ENCODE measurements at places on chromosomes 1 and 21.

GRCh38 chr1:245956225-245956624, 550.9 kb downstream of the SMYD3 start:
- DNase-seq = no peak

DNA sequence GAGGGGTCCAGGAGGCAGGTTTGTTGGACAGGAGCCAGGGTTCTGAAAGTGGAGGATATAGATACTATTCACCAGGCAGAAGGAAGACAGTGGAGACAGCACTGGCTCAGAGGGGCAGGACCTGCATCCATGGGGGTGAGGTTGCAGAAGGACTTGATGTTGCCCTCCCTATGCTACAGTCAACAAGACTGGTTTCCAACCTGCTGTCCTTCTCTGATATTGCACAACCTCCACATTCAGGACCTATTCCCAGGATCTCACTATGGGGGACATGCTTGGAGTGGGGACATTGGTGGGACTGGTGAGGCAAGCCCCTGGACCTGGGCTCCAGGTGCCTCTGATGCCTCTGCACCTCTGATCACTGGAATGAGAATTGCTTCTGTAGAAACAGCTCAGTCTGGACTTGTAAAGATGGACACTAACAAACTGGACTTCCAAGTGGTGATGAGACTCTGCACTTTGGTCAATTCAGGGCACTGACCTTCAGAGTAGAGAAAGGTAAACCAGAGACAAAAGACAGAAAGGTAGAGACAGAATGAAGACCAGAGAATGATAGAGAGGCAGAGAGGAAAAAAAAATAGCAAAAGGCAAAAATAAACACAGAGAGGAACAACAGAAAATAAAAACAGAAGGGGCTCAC, 1.6 kb downstream of the SMCP start:
- no peak for DNase-seq

GRCh38 chr1:108785264-108785663, 38.8 kb downstream of the STXBP3 start:
- DNase-seq = no peak

DNA sequence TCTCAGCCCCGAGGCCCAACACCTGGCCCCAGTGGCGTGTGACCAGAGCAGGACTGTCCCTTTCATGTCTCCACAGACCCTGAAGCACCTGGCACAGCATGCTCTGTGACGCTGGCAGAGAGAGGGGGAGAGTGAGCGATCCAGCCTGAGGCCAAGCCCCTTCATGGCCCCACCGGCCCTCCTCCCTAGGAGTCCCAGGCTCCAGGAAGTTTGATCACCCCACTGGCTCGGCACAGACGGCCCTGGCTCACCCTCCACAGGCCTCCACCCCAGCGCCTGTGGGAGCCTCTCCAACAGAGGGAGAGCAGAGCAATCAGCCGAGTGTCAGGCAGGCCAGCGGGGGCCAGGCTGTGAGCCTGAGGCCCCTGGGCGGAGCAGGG, 11.0 kb downstream of the SH3BGRL3 start:
- no peak for DNase-seq

DNA sequence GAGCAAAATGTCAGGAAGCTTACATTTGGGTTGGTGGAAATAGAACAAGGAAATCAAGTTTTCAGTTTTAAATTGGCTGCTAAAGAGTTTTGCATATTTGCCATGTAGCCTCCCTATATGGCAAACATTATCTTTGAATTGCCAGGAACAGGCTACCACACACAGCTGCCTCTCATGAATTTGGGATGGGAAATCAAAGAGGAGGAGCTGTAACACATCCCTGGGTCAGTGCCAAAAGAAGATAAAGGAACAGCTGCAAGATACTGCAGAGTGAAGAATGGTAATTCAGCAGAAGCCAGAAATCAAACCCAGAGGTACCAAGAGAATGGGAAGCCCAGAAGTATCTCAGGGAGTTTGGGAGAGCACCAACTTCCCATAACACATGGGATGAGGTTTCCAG, 18.6 kb upstream of the RASAL2 start:
- DNase-seq = no peak

DNA sequence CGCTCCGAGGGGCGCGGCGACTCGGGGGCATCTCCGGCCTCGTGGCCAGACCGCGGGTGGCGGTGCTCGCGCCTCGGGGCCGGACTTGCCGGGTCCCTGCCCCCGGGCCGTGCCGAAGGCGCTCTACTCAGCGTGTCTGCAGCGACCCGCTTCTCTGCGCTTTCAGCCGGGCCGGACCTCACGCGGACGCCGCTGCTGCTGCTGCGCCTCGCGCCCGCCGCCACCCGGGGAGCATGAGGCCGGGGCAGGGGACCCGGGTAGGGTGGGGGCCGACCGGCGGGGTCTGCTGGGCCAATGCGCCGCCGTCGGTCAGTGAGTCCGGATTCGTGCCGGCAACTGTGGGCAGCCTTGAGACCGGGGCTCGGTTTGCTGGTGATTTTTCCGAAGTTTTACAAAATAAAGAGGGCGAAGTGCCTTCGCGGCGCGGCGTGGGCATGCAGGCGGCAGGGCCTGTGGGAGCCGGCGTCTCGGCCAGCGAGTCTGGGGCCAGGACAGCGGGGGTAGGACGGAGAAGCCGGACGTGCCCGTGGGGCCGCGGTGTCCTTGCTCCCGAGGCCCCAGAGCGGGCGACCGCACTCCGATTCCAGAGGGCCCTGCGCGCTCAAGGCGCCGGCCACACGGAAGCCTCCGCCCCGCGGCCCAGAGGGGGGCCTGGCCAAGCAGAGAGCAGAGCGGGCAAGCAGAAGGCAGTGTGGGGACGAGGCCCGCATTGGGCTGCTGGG, 749 bp downstream of the FAM163A start:
- DNase-seq = no peak

- DNase-seq = no peak
These were observed 446.0 kb downstream of the PTPRU start for GRCh38 chr1:29682171-29682918.

- no peak for DNase-seq
These were observed 94.7 kb upstream of the ERRFI1 start for GRCh38 chr1:8120693-8121260.

DNA sequence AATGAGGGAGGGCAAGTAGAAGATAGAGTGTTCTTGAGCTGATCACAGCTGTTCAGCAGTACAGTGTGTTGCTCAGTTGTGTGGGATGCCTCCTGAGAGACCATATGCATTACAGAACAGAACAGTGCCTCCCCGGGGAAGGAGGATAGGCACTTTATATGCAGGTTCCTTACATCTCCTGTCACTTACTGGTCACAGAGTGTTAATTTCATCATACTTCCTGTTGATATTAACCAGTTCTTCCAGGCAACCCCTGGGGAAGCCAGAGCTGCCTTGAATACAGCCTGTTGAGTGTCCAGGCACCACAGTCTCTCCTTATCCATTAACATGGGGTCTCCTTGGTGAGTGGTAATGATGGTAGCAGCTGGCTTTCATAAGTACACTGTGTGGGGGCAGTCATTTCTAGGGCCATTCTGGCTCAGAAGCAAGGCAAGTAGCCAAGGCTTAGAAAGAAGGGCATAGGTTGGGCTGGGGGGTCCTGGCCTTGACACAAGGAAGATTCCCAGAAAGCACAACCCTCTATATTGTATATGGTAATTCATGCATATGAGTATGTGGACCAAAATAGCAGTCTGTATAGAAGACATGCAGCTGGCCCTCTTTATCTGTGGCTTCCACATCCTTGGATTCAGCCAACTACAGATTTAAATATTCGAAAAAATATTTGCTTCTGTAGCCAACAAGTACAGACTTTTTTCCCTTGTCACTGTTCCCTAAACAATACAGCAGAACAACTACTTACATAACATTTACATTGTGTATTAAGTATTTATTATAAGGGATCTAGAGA, 142.4 kb downstream of the ZP4 start:
- DNase-seq = no peak

DNA sequence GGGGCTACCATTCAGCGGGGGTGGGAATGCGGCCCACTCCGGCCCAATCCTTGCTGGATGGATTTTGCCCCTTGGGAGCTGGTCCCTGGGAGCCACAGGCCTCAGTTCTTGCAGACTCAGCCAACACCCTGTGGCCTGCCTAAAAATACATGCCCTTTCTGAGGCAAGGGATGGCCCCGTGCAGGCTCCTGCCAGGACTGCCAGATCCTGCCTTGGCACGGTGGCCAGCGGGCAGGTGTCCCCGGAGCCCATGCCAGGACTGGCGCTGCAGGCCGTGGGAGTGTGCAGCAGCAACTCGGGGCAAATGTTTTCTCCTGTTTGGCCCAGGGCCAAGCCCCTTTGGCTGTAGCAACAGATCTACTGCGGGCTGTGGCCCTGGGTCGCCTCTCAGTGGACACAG, 1.6 kb upstream of the PANK4 start:
- no peak for DNase-seq

DNA sequence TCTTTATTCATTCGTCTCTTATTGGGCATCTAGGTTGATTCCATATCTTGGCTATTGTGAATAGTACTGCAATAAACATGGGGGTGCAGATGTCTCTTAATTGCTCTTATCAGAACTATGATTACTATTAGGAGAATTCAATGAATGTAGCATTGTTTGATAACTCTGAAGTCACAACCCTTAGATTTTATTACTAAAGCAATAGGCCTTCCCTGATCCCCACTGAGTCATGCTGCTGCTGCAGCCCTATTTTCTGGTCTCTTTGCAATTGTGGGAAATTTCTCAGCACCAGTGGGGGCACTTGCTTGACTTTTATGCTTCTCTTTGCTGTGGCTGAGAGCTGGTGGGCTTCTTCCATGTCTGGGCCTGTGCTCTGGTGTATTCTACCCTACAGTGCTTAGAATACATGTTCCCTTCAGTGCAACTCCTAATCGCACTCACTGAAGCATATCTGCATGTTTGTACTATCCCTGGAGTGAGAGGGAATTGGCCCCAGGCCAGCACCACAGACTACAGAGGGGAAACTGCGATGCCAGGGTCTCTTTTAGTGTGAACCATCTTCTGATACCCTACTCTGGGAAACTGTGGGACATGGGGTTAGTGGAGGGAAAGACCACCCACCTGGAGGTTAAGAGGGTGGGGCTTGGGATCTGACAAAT, 52.2 kb upstream of the ROR1 start:
- no peak for DNase-seq

DNA sequence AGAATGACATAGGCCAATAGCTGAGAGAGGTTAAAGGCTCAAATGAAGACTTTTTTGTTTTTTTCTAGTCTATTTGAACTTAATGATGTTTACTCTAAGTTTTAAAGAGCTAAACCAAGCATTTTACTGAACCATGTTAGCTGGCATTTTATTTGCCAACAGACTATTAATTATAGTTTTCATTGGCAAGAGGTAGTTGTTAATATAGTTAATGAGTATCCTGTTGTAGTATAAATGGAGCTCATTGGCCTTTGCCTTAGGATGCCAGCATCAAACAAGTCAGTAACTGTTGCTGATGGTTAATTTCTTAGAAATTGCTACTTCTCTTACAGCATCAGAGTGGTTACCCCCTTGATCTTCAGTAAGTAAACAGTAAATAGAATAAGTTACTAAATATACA, 339.0 kb upstream of the B3GALT2 start:
- no peak for DNase-seq

GRCh38 chr1:204345438-204345841, 14.3 kb downstream of the PLEKHA6 start:
- DNase-seq = no peak

DNA sequence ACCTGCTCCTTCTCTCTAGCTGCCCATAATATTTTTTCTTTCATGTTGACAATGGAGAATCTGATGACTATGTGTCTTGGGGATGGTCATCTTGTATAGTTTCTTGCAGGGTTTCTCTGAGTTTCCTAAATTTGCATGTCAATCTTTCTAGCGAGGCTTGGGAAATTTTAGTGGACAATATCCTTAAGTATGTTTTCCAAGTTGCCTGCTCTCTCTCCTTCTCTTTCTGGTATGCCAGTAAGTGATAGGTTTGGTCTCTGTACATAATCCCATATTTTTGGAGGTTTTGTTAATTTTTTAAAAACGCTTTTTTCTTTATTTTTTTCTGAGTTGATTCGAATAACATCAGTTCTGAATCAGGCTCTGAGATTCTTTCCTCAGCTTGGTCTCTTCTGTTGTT, 370.9 kb upstream of the LYPLAL1 start:
- DNase-seq = no peak

DNA sequence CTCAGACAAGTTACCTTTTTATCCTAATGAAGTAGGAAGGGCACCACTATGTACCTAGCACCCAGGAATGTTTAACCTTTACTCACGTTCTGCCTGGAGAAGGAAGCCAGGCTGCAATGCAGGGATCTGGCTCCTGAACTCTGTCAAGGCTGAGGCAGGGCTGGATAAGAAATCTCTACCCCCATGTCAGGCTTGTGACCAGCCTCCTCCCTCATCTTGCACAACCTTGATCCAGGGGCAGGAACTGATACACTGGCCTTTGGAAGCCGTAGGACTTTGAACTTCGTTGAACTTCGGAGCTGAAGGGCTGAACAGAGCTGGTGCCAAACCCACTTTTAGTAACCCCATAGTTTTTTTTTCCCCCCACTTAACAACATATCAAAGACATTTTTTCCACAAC, 8.0 kb upstream of the AKR1A1 start:
- no peak for DNase-seq

DNA sequence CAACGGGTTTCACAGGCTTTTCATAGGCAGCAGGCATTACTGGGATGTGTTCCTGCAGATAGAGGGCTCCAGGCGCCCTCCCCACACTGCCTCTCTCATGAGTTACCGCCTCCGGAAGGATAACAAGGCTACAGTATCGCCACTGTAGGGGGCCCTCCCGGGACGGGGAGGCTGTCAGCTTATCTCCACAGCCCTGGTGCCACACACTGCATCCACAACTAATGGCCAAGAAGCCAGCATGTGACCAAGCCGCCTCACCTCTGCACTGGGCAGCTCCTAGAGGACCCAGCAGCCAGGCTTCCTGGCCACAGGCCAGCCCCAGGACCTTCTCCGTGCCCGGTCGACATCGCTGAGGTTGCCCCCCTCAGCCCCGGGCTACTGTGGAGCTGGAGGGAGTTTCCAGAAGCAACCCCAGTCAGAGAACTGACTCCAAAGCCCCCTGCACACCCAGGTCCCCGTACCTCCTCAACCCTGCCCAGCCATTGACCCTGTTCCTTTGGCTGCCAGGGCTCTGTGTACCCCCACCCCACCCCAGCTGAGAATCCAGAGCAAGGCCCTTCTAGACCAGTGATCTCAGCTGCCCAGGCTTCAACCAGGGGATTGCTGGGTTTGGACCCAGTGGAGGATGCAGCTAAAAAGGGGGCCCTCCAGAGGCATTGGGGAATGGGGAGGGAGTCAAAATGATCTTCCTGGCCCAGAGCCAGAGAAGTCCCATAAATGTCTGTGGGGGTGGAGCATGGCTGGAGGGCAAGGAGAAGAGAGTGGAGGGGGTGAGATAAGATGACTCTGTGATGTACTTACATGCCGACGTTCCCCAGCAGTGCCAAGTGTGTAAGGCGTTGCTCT, 45.0 kb downstream of the NEK2 start:
- no peak for DNase-seq

All from stimulated activated CD8-positive, alpha-beta memory T cell treated with anti-CD3 and anti-CD28 coated beads, Interleukin-7, amount 100 ng/mL, for 1 hour (primary cell).